ENCODE measurements at places on chromosomes 16 and 17.

DNA sequence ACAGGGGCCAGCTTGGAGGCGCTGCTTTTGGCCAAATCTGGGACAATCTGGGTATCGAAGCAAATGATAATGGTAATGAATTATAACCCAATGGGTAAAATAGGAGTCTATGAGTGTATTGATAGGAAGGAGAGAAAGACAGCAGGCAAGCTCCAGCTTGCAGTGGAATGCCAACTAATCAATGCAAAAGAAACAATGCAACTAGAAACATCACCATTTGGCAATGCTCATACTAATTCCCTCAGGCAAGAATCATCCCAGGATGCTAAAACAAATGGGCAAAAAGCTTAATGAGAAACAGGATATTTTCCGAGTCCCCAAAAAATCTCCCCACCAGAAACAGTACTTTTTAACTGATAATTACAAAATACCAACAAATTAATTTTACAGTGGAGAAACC lies 64.7 kb downstream of the ADCY9 start:
- DNase-seq, result no peak

DNA sequence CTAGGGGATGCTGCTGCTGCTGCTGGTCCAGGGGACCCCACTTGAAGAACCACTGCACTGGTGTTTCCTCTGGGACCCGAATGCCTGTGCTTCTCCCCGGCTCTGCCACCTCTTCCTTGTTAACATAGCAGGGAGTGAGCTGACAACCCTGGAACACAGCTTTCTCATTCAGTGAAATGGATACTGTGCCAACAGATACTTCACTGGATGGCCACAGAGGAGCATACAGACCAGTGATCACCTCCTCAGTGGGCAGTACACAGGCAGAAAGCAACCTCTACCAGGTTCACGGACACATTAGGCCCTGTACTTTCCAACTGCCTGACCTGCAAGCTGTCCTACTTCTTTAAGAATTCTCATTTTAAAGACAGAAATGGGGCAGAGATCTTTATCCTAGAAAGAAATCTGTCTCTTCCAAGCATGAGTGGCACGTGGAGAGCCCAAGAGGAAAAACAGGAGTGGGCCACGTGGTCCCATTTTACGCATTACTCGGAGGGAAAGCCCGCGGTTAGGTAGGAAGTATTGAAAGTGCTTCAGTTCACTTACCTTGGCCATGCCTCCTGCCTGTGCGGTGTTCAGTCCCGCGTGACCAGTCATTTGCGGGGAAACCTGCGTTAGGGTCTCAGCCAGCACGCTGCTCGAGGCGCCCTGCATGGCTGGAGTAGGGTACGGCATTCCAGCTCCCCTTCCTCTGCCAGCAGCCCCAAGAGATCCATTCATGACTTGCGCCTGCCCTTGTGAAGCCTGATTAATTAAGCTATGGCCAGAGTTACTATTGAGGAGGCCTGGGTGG lies 30.6 kb downstream of the CREBBP start:
- DNase-seq, result no peak

GRCh38 chr16:14057878-14058382 lies 13.2 kb upstream of the MRTFB start:
- no peak for DNase-seq

DNA sequence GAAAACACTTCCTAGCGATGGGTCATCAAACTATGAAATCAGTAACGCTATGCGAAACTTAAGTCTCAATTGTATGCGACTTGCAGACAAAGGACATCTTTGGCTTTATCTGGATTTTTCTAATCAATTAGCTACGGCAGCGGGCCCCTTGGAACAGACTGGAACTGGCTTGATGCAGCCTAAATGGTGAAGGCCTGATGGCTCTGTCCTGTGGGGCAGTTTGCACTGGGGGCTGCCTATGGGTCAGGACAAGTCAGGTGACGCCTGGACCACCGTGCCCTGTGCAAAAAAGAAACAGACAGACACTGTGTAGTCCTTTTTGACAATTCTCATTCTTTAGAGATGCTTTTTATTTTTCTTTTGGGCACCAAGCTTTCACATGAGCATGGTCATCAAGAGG lies 22.0 kb downstream of the MTHFSD start:
- no peak for DNase-seq

- DNase-seq, result peak; percentile 52
These were observed 19.7 kb downstream of the MEAK7 start for GRCh38 chr16:84484579-84485254.

DNA sequence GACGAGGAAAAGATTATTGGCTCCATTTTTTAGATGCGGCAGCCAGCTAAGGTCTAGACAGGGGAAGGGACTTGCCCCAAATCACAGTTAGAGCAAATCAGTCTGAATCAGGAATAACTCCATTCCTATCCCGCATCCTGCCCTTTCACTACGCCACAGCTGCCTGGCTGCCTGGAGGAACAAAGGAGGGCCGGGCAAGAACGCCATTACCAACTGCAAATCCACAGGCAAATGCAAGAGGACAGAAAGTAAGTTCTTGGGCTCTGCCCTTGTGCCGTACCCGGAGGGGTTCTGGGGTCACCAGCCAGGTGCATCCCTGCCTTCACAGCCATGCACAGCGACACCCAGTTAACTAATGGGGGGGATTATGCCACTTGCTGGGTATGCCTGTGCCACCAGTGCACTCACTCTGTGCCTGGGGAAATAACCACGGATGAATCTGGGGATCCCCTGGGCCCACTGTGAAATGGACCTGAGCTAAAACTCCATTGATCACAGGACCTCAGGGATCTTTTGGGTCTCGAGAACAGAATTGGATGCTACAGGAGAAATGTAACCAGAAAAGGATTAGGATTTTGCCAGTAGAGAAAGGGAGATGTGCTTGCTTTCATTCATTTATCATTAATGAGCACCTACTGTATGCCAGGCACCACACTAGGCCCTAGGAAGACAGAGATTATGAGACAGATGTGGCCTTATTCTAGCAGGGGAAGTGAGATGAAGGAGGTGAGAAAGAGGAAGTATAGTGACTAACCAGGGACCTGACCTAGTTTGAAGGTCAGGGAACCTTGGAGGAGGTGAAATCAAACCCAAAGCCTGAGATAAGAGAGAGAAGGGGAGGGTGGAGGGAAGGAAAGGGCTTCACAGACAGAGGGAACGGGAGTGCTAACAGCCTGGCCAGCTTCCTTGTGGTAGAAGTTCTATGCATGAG lies 17.7 kb downstream of the BCL7C start:
- peak; percentile 47 for DNase-seq

DNA sequence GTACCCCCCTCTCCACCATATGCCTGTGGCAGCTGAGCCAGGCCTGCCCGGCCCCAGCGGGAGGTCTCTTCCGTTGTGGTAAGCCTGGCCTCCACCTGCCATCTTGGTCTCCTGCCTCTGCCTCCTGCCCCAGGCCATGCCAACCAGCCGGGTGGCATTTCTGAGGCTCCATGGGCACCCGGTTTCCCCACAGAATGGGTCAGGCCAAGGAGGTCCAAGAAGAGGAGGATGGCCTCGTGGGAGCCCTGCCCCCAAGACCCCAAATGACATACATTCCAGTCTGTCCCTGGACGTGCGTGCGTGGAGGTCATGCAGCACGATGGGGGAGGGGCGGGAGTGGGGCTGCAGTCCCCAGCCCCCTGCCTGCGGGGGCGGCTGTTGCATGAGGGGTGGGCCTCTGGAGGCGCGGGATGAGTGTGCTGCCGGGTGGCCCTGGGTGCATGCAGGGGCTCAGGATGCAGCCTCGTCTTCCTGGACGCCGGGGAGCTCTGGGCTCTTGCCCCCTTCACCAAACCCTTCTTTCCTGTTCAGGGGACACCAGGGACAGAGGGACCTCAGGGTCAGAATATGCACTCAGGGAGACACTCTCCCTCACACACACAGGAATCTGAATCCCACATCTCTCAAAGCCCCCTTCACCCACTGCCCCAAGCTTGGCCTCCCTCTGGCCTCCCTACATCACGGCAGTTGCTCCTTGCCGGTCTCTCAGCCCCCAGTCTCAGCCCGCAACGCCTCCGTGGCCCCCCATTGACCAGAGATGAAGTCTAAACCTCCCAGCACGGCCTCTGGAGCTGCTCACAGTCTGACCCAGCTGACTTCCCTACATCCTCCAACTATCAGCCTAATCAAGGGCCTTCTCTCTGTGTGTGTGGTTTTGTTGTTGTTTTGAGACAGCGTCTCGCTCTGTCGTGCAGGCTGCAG lies 16.0 kb upstream of the NCBP3 start:
- DNase-seq, result no peak

GRCh38 chr17:73695035-73695738 lies 50.9 kb upstream of the SDK2 start:
- DNase-seq, result no peak

- no peak for DNase-seq
These were observed 435 bp upstream of the UBE2O start for GRCh38 chr17:76453431-76453743.

- no peak for DNase-seq
These were observed 300.6 kb downstream of the SOX9 start for GRCh38 chr17:72421128-72422092.

GRCh38 chr16:89189358-89190025 lies 10.8 kb downstream of the SLC22A31 start:
- no peak for DNase-seq

- no peak for DNase-seq
These were observed 90.9 kb downstream of the SDK2 start for GRCh38 chr17:73553311-73553710.

DNA sequence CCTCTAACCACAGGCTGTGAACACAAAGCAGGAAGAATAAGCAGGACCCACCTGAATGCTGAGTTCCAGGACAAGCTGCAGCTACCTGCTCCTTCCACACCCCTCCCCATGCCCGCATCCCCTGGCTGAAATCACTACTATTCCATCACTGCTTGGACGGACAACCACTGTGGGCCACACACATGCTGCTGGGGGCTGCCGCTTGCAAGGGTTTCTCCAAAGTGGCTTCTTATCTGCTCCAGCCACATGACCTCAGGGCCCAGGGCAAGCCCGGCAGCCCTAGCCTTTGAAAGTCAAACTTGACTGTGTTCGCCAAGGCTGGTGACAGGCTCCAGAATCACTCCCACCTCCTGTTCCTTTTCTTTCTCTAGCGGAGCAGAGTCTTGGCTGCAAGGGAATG lies 18.4 kb downstream of the FA2H start:
- no peak for DNase-seq

DNA sequence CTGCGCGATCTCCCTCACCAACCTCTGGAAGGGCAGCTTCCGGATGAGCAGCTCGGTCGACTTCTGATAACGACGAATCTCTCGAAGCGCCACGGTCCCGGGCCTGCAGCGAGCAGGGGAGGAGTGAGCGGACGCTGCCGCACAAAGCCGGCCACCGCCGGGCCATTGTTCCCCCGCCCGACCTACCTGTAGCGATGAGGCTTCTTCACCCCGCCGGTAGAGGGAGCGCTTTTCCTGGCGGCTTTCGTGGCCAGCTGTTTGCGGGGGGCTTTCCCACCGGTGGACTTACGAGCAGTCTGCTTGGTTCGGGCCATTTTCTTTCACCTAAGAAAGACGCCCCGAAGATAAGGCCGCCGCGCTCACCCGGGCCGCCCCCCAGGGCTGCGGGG lies 5.8 kb upstream of the UNK start:
- DNase-seq, result peak; percentile 66

GRCh38 chr16:19817122-19817521 lies 67.5 kb downstream of the GPRC5B start:
- no peak for DNase-seq

DNA sequence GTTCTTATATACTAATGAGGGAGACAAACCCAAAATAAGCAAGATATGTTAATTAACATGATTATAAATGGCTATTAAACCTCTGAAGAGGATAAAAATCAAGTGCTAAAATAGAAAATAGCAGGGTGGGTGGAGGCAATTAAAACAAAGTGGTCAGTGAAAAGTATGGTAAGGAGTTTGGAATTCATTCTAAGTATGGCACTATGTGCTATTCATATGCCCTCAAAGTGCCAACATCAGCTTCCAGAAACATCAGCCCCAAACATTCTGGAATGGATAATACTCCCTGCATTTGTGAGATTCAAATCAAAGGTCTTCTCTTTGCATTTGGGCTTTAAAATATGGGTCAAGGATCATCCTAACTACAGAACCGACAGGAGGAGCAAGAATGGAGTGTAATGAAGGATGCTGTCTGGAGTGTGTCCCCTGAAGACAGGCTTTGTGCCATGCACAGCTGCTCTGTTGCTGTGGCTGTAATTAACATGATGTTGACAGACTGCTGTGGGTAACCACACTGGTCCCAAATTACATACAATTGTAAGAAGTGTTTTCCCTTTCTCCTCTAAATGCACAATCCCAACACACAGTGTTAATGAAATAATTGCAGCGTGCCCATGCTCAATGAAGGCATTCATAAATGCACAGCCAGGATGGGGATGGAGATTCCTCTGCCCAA lies 93.1 kb downstream of the VAT1L start:
- no peak for DNase-seq

- no peak for DNase-seq
These were observed 49.1 kb downstream of the ARHGAP17 start for GRCh38 chr16:24966031-24966430.

DNA sequence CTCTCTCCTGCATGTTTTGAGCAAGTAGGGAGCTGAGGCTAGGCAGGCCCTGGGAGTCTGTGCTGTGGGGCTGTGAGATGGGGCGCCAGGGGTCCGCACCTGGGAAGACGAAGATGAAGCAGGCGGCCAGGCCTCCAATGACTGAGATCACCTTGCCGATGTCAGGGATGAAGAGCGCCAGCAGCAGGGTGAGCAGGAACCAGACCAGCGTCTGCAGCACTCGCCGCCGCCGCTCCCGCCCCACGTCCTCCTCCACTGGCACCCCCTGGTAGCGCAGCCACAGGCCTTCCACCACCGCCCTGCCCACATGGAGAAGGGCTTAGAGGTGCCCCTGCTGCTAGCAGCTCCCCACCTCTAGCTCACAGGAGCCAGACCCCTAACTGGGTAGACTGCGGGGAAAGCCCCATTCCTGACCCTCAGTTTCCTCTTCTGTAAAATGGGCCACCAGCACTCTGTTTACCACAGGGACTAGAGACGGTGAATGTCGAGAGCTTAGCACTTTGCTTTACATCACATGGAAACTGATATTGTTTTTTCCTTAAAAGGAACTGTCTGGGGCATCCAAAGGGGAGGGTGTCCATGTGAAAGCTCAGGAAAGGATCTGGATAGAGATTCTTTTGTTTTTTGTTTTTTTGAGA lies 13.5 kb downstream of the SLC38A7 start:
- no peak for DNase-seq

All from right kidney (tissue), 9 donors.